ENCODE measurements at places on chromosomes 5 and 9.

- no peak for DNase-seq
Observed at GRCh38 chr5:132774896-132775295, 2.1 kb downstream of the SEPTIN8 start.

DNA sequence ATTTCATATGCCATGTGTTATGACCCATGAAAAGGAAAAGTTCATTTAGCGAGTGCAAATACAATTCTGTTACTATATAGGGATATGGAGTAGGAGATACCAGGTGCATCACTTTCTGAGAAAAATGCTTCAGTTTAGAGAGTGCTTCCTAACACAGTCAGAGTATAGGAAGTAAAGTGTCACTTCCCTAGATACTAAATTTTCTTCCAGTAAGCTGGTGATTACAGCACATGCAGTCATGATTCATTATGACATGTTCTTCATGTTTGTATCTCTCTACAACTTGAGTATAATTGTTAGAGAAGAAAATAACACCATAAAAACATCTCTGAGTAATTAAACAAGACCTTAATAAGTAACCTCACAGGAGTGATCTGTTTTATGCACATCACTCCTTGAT lies 837.0 kb downstream of the DNAH5 start:
- DNase-seq = no peak

- no peak for DNase-seq
Observed at GRCh38 chr5:35820735-35821134, 36.0 kb upstream of the IL7R start.

DNA sequence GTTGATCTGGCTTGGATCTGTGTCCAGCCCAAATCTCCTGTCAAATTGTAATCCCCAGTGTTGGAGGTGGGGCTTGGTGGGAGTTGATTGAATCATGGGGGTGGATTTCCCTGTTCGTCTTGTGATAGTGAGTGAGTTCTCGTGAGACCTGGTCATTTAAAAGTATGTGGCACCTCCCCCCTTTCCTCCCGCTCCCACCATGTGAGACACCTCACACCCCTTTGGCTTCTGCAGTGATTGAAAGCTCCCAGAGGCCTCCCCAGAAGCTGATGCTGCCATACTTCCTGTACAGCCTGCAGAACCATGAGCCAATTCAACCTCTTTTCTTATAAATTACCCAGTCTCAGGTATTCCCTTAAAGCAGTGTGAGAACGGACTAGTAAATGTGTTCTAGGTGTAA lies 117.3 kb upstream of the PTCH1 start:
- DNase-seq = no peak

DNA sequence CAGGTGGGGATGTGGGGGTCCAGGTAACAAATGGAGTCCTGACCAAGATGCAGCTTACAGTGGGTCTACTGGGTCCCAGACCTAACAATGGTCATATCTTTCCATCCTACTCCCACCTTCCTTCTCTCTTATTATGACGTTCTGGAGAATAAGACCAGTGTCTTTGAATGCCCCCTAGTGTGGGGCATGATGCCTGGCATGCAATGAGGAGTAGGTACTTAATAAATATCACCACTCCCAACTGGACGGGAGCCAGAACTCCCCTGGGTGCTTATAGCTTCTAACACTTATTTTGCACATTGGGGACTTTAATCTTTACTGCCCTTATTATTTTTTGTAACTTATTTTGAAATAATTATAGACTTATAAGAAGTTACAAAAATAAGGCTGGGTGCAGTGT lies 98.2 kb downstream of the NDFIP1 start:
- no peak for DNase-seq

- DNase-seq = no peak
Observed at GRCh38 chr5:136226401-136226800, 33.4 kb upstream of the SMIM32 start.

DNA sequence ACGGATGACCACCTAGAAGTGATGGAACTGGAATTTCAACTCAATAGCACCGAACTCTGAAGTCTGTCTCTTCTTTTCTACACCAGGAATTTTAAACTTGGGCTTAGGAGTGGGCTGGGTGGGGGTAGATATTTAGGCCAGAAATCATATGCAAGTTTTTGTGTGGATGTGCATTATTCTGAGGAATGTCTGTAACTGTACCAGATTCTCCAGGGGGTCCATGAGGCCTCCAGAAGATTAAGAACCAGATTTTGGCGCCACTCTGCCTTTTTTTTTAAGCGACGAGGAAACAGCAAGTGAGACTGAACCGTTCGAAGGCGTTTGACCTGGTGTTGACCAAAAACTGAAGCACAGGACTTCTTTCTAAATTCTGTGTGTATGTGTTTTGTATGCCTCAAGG lies 88.8 kb upstream of the TTC23L start:
- no peak for DNase-seq

- no peak for DNase-seq
Observed at GRCh38 chr5:88029011-88029410, 239.6 kb downstream of the TMEM161B start.

GRCh38 chr9:131994364-131995125 lies 85.1 kb downstream of the MED27 start:
- no peak for DNase-seq

- no peak for DNase-seq
Observed at GRCh38 chr9:99253134-99253533, 31.1 kb downstream of the SEC61B start.

DNA sequence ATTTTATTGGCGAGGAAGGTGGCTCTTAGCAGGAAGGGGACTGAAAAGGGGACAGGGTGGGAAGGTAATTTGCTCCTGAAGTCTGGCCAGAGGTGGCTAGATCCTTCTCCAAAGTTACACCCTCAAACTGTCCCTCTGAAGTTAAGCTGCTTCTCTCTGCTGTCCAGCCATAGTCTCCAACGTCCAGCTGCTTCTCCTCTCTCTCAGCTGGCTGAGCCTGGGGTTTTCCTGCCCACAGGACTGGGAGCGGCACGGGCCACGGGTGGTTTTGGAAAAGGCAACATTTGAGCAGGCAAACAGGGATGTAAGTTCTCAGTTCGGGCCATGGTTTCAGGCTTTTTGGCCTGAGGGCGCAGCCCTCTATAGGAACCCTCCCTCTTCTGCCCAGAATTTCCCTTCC lies 128.3 kb downstream of the YIPF5 start:
- no peak for DNase-seq

- DNase-seq = no peak
Observed at GRCh38 chr5:107542428-107542827, 128.3 kb downstream of the EFNA5 start.

- no peak for DNase-seq
Observed at GRCh38 chr9:5389109-5389732, 48.5 kb downstream of the PLGRKT start.

DNA sequence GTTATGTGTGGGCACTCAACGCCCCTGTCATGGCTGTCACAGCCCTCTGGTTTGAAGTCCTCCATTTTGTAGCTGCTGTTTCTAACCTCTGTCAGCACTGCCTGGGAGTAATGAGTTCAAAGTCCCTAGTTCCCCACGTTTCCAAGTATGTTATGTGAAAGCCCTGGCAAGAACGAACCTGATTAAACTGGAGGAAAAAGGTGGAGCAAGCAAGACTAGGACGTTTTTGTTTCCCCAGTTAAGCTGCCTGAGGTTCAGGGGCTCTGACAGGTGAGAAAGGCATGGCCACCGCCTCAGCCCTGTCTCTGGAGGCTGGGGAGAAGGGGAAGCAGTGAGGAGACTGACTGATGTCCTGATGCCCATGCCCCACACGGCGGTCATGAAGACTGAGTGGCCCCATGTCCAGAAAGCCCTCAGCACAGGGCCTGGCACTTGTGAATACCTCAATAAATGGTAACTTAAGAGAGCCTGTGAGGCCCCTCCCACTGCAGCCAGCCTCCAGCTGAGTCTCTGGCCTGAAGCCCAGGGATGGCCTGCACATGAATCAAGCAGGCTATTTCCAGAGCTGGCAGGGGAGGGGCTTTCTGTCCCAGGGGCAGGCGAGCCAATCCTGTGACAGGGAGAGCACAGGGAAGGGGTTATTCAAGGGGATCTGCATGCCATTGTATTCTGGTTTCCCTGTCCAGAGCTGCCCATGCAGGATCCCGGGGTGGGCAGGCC lies 61.8 kb downstream of the PFDN1 start:
- DNase-seq = no peak

DNA sequence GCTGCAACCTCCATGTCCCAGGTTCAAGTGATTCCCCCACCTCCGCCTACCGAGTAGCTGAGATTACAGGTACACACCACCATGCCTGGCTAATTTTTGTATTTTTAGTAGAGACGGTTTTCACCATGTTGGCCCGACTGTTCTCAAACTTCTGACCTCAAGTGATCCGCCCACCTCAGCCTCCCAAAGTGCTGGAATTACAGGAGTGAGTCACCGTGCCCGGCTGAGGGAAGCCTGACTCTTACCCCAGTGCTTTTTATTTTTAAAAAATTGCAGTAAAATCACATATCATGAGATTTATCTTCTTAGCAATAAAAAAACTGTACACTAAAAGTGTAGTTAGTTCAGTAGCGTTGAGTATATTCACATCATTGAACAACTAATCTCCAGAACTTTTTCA lies 105.3 kb downstream of the SLIT3 start:
- DNase-seq = no peak

- no peak for DNase-seq
Observed at GRCh38 chr5:141001844-141002604, 35.7 kb downstream of the PCDHAC2 start.

DNA sequence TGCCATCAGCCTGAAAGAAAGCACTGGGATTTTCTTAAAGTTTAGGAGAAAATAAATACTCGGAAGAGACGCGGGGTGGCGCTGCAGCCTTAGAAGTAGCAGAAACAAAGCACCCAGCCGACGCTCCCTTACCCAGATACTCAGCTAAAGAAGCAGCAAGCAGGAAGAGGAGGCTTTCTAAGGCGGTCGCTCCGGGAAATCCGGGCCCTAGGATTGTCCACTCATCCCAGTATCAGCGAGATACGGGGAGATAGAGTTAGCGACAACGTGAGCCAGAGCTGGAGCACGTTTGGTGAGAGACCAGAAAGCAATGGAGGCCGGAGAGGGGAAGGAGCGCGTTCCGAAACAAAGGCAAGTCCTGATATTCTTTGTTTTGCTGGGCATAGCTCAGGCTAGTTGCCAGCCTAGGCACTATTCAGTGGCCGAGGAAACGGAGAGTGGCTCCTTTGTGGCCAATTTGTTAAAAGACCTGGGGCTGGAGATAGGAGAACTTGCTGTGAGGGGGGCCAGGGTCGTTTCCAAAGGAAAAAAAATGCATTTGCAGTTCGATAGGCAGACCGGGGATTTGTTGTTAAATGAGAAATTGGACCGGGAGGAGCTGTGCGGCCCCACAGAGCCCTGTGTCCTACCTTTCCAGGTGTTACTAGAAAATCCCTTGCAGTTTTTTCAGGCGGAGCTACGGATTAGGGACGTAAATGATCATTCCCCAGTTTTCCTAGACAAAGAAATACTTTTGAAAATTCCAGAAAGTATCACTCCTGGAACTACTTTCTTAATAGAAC lies at the start of gene PCDHB2:
Gene PCDHB2 (plus strand): TSS at position 135 of the 782 bp plus-strand sequence. CDS start 176 bp downstream, at position 311.
- DNase-seq = no peak

GRCh38 chr5:153640293-153640692 lies 149.8 kb downstream of the GRIA1 start:
- no peak for DNase-seq

GRCh38 chr5:74864823-74865222 lies 1.4 kb downstream of the FAM169A start:
- no peak for DNase-seq

DNA sequence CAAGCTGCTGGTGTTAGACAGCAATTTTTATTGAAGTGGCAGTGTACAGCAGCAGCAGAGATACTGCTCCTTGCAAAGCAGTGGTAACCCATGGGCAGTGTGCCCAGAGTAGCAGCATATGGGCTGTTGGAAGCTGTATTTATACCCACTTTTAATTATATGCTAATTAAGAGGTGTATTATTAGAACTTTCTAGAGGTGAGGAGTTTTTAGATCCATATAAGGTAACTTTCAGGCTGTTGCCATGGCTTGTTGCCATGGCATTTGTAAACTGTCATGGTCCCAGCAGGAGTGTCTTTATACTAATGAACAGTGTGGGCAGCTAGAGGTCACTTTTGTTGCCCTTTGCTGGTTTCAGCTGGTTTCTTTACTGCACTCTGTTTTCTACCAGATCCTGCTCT lies 3.7 kb upstream of the PJA2 start:
- DNase-seq = no peak

DNA sequence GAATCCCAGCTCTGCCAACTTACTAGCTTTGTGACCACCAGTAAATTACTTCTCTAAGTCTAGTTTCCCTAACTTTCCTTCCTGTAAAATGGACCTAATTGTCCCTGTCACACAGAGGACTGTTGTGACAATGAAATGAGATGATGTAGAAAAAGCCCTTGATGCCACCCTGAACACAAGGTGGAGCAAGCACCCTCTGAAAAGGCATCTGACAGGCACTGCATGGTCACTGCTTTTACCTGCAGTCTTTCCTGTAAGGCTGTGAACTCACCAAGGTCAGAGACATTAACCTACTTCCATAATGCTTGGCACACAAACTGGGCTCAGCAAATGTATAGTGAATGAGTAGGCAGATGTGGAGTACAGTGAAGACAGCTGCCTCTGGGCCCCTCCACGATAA lies 6.1 kb downstream of the SLC31A2 start:
- no peak for DNase-seq

DNA sequence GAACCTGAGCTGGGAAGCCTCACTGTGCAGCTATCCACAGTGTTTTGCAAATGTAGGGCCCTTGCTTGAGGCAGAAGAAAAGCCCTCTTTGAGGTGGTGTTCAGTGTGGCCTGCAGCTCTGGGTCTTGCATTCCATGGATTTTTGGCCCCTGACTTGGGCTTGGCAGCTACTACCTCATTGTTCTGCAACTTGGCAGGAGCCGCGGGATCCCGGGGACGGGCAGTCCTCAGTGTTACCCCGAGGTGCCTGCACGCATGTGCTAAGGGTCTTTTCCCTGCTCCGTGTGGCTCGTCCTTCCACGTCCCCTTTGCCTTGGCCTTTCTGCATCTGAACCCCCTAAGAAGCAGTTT lies 39.8 kb downstream of the NEK6 start:
- no peak for DNase-seq

- no peak for DNase-seq
Observed at GRCh38 chr5:97044052-97044451, 98.4 kb downstream of the LIX1 start.

- DNase-seq = no peak
Observed at GRCh38 chr5:141804475-141804874, 73.7 kb downstream of the PCDH1 start.

- DNase-seq = no peak
Observed at GRCh38 chr5:38656568-38656967, 100.1 kb upstream of the LIFR start.

- DNase-seq = no peak
Observed at GRCh38 chr9:119289740-119290433, 79.3 kb downstream of the BRINP1 start.

DNA sequence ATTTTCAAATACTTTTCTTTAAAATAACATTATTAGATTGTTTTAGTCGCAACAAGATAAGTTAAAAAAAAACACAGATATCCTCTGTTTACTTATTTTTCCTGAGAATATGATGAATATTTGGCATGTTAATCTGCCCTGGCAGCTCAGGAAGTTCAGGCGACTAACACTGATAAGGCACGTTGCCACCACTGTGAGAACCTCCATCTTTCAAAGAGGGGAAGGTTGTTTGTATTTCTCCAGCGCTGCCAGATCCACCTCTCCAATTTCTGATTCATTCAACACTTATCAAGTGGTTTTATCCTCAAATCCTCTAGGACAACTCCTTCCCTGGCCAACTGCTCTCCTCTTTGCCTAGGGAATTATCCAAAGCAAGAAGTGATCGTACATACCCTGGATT lies 21.8 kb downstream of the CTNNAL1 start:
- DNase-seq = no peak

Data from stimulated activated CD8-positive, alpha-beta memory T cell treated with anti-CD3 and anti-CD28 coated beads, Interleukin-4, amount 100 ng/mL, for 1 hour (primary cell).